G401 (cell line): ENCODE measurements at places on chromosomes 3 and 15. TPM values are rescaled to one million over a fixed set of nuclear protein-coding genes. Genes with fewer than 3 reads are reported as not detected.
A peak's percentile ranks its signal among the peaks of the same experiment; 100 is the strongest.

- no peak for DNase-seq
These were observed 47.4 kb downstream of the MRPL46 start for GRCh38 chr15:88419830-88420229.

DNA sequence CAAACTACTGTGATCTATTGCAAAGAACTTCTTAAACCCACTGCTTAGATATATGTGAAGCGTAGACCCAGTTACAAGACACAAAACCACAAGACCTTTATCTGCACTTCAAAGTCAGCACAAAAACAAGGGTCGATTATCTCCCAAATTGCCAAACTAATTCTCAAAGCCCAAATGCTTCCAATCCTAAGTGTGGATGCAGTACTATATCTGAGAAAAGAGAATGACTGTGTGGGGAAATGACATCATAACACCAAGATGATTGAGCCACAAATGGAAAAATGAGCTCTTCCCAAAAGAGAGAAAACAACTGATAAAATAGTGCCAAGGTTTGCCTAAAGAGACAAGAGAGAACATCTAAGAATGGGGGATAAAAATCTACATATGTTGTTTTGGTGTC lies 86.2 kb downstream of the MEIS2 start:
- no peak for DNase-seq

DNA sequence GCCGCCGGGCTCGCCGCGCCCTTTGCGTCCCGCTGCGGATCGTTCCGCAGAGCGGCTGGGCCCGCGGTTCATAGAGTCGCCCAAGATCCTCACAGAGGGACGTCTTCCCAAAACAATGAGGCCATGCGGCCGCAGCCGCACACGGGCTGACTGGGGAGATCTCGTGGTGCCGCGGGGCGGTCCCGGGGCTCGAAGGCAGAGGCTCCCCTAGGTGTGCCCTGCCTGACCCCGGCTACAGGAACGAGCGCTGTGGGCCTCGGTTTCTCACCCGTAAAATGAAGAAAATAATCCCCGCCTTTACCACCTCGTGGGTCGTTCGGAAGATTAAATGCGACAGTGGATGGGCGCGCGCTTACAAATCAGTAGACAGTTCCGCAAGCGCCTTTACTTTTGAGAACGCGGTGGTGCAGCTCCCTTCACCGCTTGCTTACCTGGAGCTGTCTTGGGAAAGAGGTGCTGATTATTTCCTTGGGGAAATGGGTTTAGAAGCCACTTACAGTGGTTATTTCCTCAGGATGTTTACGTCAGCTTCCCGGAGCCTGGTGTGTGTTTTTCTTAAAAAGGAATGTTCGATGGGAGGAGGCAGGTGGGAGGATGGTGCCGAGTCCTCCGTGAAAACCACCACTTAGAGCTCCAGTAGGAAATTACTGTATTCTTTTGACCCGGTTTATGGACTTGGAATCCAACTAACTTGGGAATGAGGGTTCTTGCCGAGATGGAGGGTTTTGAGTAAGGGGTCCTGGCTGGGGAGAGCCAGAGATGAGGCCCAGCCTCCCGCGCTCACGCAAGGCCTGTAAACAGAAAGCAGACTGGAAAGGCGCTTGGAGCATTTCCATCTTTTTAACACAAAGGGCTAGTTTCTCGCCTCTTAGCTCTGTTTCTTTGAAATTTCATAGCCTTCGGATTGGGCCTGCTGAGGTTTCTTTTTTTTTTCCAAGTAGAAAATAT lies 1.9 kb upstream of the MEX3B start:
- peak; percentile 41 for DNase-seq

DNA sequence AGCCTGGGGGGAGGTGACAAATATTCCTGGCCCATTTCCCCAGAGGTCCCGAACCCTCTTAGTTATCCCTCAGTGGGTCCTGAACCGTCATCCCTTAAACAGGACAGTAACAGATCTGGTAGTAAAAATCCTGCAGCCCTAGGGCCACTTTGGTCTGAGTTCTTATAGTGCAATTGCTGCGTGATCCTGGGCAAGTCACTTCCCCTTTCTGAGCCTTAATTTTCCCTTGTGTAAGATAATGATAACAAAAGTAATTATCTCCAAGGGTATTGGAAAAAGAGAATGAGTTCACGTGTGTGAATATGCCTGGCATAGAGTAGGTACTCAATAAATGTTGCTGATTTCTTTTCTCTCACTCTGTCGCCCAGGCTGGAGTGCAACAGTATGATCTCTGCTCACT lies 2.9 kb upstream of the JAGN1 start:
- DNase-seq: no peak

DNA sequence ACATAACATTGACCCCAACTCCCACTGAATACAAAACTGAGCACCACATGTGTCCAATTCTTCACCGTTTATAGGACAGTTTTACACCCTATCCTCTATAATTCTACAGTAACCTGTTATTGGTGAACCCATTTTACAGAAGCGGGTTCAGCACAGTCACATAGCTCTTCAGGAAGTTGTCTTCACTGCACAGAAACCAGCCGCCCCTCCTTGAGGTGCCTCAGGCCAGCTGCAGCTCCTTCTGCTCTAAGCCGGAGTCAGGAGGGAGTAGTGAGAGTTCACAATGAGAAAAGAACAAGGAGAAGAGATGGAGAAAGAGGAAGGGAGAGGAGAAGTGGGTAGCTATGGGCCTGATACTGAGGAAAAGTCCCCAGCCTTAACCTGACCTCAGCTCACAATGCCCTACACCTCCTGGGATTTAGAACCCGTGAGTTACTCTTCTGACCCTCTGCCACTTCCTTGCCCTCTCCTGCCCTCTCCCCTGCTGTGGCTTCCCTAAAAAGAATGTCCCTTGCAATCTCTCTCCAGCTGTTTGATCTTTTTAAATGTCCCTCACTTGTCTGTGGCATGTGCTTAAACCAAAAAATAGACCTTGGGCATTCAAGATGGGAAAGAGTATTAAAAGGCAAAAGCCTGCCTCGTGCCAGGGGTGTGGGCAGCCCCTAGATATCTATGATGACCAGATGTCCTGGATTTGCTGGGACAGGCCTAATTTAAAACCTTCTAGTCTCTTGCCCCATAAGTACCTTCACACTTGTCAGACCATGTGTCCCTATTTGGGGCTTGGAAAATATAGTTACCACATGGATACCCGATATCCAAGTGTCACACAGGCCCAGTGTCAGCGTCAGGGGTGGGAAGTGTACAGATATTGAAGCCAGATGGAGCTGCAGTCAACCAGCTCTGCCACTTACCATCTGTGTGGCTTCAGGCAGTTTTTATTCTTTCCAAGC lies 71.3 kb upstream of the HES1 start:
- DNase-seq: no peak

DNA sequence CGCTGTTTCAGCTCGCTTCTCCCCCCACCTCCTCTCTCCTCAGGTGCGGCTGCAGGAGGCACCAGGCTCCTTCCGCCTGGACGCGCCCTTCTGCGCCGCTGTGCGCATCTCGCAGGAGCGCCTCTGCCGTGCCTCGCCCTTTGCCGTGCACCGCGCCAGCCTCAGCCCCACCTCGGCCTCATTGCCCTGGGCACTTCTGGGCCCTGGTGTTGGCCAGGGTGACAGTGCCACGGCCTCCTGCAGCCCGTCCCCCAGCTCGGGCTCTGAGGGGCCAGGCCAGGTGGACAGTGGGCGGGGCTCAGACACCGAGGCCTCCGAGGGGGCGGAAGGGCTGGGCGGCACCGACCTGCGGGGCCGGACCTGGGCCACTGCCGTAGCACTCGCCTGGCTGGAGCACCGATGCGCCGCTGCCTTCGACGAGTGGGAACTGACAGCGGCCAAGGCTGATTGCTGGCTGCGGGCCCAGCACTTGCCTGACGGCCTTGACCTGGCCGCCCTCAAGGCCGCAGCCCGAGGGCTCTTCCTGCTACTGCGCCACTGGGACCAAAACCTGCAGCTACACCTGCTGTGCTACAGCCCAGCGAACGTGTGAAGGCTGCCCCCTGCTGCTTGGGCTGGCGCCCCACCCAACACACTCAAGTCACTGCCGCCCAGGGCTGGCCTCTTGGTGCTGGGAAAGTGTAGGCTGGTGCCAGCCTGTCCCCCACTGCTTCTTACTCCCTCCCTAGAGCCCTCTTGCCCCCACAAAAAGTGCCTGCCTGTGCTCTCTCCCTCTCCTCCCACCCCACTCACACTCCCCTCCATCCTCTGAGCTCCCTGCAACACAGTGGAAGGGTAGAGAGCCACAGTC lies 7.1 kb downstream of the ALG3 start:
- DNase-seq: no peak

The GLDN gene
- total RNA-seq: not detected in 2 replicates

The BTLA gene
- total RNA-seq: not detected in 2 replicates

GRCh38 chr3:122563717-122564025 lies 429 bp downstream of the PARP9 start:
- DNase-seq: no peak

- no peak for DNase-seq
These were observed 119.4 kb downstream of the NEO1 start for GRCh38 chr15:73171711-73172110.

- no peak for DNase-seq
These were observed 142.0 kb upstream of the CBLB start for GRCh38 chr3:106010829-106011228.

The EFCC1 gene
- total RNA-seq: not detected in 2 replicates

- no peak for DNase-seq
These were observed 58.9 kb downstream of the MYO1E start for GRCh38 chr15:59313641-59314332.

DNA sequence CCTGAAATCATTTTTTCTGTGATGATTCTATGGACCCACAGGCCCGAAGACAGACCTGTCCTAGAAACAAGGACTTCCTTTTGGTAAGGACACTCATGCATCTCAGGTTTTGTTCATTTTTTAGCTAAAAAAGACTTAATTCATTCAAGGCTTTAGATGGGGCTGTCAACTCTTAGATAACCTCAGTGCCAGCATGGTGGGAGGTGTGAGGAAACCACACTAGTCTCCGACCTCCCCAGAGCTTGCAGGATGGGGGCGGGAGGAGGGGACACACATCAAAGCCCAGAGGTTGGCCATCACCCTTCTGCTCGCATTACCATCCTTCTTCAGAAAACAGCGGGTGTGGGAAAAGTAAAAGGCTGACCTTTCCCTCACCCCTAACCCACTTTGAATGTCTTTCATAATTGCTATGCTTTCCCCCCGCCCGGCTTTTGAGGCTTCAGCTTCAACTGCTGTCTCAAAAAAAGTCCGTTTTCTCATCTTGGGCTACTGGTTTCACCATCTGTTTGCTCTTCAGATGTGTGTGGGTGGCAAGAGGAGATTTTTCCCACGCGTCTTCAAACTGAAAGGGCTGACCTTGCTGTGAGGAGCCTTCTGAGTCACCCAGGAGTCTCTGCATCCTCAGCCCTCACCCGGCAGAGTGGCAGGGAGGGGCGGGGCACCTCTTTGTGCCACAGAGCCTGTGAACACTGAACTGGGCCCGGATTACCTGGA lies 27.6 kb upstream of the CXCR6 start:
- DNase-seq: no peak

The BFSP2 gene
- not detected in 2 replicates for total RNA-seq

DNA sequence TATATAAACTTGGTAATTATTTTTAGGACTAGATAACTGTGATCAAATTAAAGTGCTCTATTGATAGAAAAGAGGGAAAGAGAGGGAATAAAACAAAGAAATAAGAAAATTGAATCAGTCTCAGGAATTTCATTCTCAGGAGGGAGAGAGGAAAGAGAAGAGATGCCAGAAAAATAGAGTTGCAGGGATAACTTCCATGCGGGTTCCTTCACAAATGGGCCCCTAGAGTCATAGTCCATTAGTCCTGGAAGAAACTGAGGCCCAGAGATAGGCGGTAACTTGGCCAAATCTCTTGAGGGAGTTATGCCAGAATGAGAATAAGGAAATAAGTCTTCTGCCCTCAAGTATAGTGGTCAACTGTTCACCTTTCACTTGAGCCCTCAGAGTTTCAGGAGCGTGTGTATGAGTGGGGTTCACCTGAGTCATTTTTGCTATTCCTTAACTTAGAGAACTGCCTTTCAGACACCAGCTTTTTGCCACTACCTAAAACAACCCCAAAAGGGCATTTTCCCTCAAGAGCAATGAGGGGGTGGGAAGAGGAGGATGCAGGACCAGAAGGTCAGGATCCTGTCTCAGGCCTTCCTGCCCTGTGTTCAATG lies 192.6 kb downstream of the MEX3B start:
- no peak for DNase-seq

The WWTR1 gene
- total RNA-seq: 16.1 and 28.2 TPM in 2 replicates

The DHX30 gene
- total RNA-seq: 142 and 168 TPM in 2 replicates

The KCNMB3 gene
- total RNA-seq: 0.10 and 0.86 TPM in 2 replicates

DNA sequence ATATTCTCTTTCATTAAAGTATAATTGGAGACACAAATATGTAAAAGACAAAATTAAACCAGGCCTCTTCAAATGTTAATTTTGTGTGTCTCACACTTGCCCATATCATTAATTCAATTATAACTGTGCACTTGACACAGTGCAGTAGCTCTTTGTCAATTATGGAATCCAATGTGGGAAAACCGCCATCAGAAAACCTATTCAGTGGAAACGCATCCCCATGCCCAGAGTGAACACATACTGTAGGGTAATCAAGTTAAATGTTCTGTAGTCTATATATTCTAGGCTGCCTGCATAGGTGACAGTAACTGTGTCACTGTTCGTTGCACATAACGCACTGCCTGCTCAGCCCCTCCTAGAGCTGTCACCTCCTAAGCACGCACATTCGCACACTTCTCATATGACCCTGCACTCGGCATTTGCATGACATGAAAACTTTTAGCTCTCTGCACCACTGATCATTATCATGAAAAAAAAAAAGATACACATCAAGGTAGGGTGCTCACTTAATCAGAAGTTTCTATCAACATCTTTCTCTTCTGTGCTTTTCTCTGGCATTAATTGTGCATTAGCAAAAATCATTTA lies 63.2 kb downstream of the MEIS2 start:
- no peak for DNase-seq

DNA sequence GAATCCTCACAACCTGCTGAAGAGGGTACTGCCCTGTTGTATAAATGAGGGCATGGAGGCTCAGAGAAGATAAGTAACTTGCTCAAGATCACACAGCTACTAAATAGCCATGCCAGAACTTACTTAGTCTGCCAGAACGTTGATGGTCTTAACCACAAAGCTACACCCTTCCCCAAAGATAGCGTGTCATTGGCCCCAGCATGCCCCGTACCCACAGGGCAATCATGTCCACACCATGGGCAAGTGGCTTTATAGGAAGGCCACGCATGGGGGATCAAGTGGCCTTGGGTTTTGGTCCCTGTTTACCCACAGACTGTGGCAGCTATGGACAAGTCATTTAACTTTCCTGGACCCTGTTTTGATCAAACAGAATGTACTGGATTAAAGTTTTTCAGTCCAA lies 15.9 kb upstream of the ARHGEF3 start:
- DNase-seq: no peak

DNA sequence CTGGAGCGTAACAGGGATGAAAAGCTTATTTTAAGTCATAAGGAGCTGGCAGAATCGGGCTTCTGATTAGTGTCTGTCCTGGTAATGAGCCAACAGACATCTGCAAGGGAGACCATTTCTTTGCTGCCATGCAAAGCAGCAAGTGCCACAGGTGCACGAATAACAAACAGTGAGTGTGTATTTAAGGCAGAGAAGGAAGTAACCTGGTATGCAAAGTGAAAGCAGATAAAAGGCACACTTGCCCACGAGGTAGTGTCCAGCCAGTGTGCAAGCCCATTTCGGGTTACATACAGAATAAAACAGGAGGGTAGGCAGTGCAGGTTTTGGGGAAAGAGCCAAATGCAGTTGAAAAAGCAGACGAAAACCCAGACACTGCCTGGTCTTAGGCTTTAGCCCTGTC lies 1153.7 kb downstream of the SI start:
- DNase-seq: no peak

GRCh38 chr3:151093905-151094304 lies 8.4 kb downstream of the MED12L start:
- DNase-seq: no peak
